ENCODE measurements at places on chromosomes 6 and 20. TPM values are rescaled to one million over a fixed set of nuclear protein-coding genes. Genes with fewer than 3 reads are reported as not detected.

The SPATA25 gene
- total RNA-seq, result 0.57 TPM

The CDH26 gene
- total RNA-seq, result not detected

The KIF6 gene
- not detected for total RNA-seq

The SLC35D3 gene
- total RNA-seq, result not detected

The CALHM5 gene
- 7.8 TPM for total RNA-seq
